NCI-H1694 treated with DMSO at 0.1 percent for 48 hours (cell line): ENCODE measurements at places on chromosomes 13 and 19.

DNA sequence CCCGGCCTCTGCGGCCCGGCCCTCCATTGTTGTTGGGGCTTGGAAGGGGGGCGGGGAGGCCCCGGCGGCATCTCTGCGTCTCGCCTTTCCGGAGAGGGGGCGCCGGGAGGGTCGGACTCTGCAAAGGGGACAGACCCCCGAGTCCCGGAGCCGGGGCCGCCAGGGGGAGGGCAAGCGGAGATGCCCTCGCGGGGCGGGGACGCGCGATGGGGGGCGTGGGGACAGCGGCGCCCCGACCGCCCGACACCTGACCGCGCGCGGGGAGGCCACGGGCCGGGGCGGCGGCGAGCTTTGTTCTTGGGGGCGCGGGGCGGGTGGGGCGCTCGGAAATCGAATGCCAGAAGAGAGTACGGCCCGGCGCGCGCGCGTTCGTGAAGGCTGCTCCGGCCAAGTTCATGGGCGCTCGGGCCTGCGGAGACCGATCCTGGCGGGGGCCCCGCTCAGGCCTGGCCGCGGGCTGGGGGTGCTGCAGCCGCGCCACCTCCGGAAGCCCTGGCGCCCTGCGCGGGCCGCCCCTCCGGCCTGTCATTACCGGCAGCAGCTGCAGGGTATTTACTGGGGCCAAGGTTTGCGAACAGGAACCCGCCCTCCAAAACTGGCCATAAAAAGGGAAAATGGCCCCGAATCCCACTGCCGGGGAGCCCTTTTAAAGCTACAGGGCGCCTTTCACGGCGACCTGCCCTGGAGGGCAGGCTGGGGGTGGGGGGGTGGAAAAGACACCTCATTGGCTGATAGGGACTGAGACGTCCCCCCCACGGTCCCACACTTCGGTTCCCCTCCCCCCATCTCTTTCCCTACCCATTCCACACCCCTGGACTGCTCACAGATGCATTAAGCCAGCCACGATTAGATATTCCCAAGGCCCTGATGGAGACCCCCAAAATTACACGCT lies 11.1 kb upstream of the NANOS3 start:
- no peak for DNase-seq

DNA sequence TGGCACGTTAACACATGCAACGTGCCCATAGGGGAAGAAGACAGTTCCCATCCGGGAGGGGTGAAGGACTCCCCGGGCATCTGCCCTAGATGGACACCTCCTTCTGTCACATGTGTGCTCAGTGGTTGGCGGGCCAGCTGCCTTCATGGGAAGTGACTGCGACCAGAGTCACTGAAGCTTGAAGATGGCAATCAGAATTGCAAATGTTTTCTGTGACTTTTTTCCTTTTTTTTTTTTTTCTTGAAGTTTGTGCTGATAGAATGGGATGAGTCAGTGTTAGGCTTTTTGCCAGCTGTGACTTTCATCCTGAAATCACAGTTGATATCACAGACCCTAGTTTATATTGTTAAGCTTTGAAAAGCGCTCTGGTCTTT lies 109.2 kb upstream of the MCF2L start:
- no peak for DNase-seq

DNA sequence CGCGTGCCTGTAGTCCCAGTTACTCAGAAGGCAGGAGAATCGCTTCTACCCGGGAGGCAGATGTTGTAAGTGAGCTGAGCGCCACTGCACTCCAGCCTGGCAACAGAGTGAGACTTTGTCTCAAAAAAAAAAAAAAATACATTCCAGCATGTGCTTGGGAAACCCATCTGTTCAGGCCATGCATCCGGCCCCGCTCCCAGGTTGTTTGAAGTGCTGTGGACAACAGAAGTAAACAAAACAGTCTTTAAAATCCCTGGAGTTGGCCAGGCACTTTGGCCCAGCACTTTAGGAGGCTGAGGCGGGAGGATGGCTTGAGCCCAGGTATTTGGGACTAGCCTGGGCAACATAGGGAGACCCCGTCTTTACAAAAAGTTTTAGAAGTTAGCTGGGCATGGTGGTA lies 3.2 kb upstream of the PTPRS start:
- no peak for DNase-seq

GRCh38 chr19:33383720-33384292 lies 10.3 kb downstream of the CEBPG start:
- DNase-seq, result no peak

DNA sequence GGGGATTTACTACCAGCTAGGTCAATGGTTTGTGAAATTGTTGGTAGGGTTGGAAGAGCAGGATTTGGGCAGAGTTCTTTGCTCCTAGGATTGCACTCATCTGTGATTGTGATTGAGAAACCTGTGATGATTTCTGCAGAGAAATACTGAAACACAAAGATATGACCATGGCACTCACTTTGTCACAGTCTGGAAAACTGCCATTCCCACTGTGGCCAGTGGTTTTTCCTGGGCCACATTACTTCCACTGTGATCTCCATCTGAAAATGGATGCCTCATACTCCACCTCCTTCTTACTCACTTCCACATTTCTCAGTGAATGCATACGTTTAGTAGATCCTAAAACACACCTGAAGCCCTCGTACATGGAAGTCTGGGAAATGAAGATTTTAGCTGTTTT lies 593.2 kb downstream of the LMO7 start:
- no peak for DNase-seq

GRCh38 chr19:50836543-50837195 lies 3.3 kb upstream of the KLK15 start:
- no peak for DNase-seq

GRCh38 chr19:38592940-38593339 lies 24.8 kb downstream of the MAP4K1 start:
- DNase-seq, result no peak

DNA sequence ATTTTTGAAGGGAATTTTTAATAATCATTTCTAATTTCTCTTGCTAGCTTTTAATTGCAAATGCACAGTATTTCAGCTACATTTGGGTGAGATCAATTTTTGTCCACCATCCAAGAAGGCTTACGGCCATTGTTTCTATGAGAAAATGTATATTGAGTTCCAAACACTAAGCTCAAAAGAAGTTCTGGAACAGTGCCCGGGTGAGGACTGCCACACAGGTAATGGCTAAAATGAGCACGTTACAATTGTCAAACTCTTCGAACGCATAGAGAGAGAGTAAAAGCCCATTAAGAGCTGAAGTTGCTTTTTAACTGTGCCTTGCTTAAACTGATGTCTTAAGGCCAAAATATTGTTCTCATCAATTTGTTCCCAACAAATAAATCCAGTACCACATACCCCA lies 755.0 kb downstream of the DIAPH3 start:
- no peak for DNase-seq

DNA sequence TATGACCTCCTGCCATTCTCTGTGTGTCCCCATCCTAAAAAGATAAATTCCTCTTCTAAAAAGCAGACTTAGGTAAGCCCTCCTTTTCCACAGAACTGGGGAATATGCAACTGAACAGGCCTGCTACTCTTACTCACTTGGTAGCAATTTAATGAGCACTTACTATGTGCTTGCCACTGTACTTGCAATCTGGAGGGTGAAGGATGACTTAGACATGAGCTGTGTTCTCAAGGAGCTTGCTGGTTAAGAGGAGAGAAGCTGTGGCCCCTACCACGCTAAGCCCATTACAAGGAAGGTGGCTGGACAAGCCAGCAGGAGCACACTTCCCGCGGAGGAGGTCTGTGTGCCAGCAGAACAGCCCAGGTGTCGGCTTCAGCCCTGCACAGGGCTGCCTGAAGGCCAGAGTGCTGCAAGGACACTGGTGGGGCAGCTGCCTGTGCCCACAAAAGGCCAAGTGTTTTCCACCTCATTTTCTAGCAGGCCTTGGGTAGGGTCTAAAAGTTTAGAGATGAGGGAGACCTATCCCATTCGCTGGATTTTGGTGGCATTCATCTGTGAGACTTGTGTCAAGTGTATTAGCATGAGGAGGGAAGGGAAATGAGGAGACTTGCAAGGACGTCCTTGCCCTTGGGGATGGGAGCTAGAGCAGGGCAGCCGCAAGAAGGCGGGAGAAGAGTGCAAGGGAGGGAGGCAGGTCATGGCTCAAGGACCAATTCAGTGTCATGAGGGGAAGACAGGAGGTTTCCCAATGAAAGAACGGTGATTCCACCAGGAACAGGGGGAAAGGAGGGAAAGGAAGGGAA lies 52.0 kb downstream of the COL4A1 start:
- no peak for DNase-seq

GRCh38 chr13:78193846-78194245 lies 275.2 kb upstream of the EDNRB start:
- no peak for DNase-seq

DNA sequence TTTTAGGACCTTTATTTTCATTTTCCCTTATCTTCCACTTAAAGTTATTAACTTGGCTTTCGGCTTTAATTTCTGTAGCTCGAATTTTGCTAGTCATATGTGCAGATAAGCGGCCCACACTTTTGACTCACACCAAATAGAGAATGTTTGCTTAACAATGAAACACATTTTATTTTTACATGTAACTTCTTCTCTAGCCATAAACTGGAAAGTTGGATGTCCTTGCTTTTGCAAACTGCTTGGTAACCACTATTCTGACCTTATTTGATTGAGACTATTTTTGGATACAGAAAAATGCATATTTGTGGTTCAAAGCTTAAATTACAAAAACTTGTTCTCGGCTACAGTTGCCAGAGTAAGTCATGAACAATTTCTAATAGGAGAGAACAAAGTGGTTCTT lies 600.0 kb downstream of the KCTD12 start:
- no peak for DNase-seq

DNA sequence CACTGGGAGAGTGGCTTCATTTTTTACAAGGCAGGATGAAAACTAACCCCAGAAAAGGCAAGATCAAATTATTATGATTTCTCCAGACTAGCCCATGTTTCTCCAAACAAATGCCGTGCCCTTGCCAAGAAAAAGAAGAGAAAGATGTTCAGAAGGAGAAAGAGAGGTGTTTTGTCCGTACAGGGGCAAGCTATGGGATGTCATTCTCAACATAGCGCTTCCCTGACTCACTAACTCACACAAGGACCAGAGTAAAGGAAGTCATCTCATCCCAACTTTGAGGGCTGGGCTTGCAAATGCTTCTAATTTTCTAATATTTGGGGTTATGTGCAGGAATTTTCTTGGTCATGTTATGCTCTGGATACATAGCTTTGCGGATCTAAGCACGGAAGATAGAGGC lies 224.2 kb upstream of the MAB21L1 start:
- DNase-seq, result no peak

DNA sequence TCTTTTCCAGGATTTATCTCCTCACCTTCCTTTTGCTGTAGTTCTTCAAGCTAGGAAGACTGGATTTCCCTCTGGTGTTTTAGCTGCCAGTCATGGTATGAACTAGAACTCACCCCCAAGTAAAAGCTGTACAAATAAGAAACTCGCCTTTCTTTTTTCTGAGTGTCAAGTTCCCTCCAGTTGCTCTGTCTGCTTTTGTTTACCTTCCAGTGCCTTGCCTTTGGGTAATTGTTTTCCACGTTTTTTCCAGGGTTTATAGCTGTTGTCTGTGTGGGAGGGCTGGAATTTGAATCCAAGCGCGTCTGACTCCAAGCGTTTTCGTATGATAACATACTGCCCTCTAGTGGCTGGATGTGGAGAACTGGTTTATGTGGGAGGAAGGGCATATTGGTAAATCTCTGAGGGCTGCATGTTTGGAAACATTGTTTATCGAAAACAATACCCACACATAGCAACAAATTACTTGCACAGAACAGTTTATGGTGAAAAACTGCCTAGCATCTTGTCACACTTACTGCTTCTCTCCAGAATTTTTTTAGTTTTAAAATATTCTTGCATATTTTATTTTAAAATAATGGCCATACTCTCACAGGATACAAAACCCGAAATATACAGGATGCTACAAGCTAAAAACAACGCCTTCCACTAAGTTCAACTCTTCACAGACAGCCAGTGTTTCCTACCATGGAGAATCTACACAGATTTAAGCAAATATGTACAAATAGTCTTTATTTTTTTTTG lies 19.2 kb downstream of the RCN3 start:
- DNase-seq, result peak; percentile 88

- DNase-seq, result peak; percentile 41
These were observed 304.1 kb downstream of the FGF14 start for GRCh38 chr13:102097708-102098107.

DNA sequence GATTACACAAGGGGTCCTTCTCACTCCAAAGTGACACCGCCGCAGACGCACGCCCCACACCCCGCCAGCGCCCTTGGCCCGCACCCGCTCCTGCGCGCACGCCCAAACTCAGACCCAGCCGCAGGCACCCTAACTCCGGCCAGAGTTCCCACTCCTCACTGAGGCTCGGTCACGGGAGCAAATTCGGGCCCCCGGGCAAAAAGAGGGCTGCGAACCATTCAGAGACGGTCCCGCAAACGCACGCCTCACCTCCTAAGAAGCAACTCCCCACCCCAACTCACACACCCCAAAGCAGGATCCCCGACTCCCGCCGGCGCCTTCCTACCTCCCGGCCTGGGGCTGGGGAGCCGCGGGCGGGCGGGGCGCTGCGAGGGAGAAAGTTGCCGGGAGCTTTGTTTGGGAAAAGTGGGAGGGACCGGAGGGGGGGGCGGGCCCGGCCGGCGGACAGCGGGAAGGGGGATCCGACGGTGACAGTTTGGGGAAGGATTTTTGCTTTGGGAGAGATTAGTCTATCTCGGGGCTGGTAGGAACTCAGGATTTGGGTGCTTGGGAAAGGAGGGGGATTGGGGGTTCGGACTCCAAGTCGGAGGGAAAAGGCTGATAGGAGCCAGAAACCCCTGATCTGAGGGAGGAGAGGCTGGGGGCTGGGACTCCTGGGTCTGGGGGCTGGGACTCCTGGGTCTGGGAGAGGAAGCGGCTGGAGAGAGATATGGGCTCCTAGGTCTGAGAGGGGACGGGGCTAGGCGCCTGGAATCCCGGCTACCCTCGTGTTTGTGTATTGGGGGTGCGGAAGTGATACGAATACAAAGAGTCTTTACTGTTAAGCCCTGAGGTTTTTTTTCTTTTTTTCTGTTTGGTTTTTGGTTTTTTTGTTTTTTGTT lies at the start of gene TEAD2:
Gene TEAD2 (minus strand): TSS at position 369 of the 881 bp plus-strand sequence. CDS start 2,341 bp downstream, outside the sequence.
- DNase-seq, result no peak

DNA sequence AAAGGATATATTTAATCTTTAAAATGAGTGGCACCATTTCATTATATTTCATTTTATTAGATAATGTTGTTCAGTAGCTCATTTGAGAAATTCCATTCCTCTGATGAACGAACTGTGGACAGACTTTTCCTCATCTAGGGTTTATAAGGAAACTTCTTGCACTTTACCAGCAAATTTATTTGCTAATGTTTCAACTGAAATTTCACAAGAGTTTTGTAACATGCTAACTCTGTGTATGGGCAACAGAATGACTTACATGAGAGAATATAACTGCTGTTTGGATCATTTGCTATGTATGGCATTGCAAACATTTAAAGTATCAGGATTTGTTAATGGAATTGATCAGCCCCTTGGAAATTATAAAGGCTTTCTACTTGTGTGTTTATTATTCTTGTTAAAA lies 3.7 kb upstream of the IRS2 start:
- no peak for DNase-seq
